Heart left ventricle (tissue), 16 donors: ENCODE measurements at places on chromosomes 16 and 17.

DNA sequence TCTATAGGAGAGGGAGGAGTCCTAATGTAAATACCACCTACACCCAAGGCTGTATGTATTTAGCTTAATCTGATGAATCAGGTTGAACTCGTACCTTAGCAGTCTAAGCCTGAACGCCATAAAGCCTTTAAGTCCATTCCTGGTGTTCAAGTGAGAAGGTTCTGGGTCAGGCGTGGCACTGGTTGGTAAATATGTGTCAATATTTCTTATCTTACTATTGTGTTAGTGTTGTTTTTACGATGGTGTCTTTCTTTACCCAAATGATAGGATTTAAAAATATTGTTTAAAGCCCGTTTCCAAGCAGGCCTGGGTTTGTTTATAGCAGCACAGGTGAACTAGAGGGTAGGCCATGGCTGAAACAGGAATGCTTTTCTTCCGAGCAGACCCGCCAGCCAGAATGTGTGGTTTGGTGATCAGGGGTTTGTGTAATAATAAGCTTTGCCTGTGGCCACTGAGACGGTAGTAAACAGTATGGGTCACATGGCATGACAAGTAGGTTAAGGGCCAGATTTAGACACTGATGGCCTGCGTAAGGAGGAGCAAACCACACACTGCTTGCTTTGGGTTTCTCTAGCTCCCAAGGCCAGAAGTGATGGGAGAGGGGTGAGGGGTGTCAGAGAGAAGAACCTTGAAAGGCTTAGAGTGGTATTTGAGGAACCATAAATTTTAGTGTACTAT lies 3.3 kb downstream of the TMEM94 start:
- H3K27me3 ChIP-seq, result no peaks in the 10 kb centered on the region
- peaks cover 42% of the 10 kb centered on the region for H3K4me1 ChIP-seq
- peaks cover 4% of the 10 kb centered on the region for H3K36me3 ChIP-seq

GRCh38 chr17:8141045-8141444 lies 11.2 kb downstream of the PER1 start:
- no peak overlapping the region for H3K27ac ChIP-seq
- no peak for DNase-seq
- no peaks in the 10 kb centered on the region for H3K27me3 ChIP-seq
- H3K36me3 ChIP-seq, result peaks cover 65% of the 10 kb centered on the region
- H3K4me1 ChIP-seq, result peaks cover 60% of the 10 kb centered on the region

GRCh38 chr16:81616321-81617020 lies 162.6 kb upstream of the PLCG2 start:
- H3K27ac ChIP-seq, result no peak overlapping the region
- peak; percentile 76 for DNase-seq
- H3K4me3 ChIP-seq, result no peak overlapping the region
- peaks cover 43% of the 10 kb centered on the region for H3K4me1 ChIP-seq

GRCh38 chr17:39209317-39210092 lies 9.4 kb downstream of the RPL19 start:
- peaks cover 11% of the 10 kb centered on the region for H3K4me1 ChIP-seq
- DNase-seq, result peak; percentile 79
- peak overlapping the region; percentile 37 for H3K4me3 ChIP-seq
- H3K27me3 ChIP-seq, result no peaks in the 10 kb centered on the region
- H3K36me3 ChIP-seq, result peaks cover 8% of the 10 kb centered on the region

GRCh38 chr17:51711581-51711980 lies 446.9 kb downstream of the CA10 start:
- no peaks in the 10 kb centered on the region for H3K36me3 ChIP-seq
- H3K27me3 ChIP-seq, result no peaks in the 10 kb centered on the region
- no peak overlapping the region for H3K4me3 ChIP-seq
- no peak overlapping the region for H3K27ac ChIP-seq
- H3K4me1 ChIP-seq, result no peaks in the 10 kb centered on the region
- no peak for DNase-seq
